ENCODE measurements at places on chromosomes 1 and 21. TPM values are rescaled to one million over a fixed set of nuclear protein-coding genes. Genes with fewer than 3 reads are reported as not detected.

- no peak for DNase-seq
These were observed 711 bp downstream of the TRNP1 start for GRCh38 chr1:26994020-26994786.

GRCh38 chr1:244065063-244065793, 14.1 kb downstream of the ZBTB18 start:
- peak; percentile 76 for DNase-seq

GRCh38 chr1:154710106-154710505, 102.1 kb upstream of the ADAR start:
- DNase-seq: no peak

MLLT11 gene
- 8.1 TPM for total RNA-seq

GRCh38 chr1:226804907-226805759, 65.3 kb upstream of the PSEN2 start:
- no peak for DNase-seq

GRCh38 chr1:245877976-245878375, 629.1 kb downstream of the SMYD3 start:
- no peak for DNase-seq

GORAB gene
- total RNA-seq: 16.5 TPM

DNA sequence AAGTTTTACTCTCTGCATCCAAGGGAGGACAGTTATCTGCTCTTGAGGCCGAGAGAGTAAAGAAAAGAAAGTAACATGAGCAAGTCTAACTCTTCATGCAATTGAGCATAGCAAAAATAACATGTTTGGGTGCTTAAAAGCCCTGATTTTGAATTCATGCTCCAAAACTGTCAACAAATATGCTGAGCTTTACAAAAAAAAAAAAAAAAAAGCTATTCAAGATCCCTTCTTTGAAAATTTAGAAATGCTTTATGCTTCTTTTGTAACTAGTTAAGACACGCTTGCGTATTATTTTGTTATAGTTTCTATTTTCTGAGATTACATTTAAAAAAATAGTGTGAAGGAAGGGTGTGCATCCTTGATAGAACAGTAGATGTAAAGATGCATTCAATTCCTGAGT, 1733.0 kb downstream of the MRPL39 start:
- no peak for DNase-seq

DPH2 gene
- 43.0 TPM for total RNA-seq

- DNase-seq: no peak
These were observed 1020.2 kb downstream of the TTLL7 start for GRCh38 chr1:82978461-82979324.

OR14A16 gene
- total RNA-seq: not detected

GRCh38 chr1:247487057-247487456, 29.2 kb upstream of the OR2B11 start:
- peak; percentile 54 for DNase-seq

- DNase-seq: no peak
These were observed 19.4 kb downstream of the CLIC6 start for GRCh38 chr21:34688145-34688544.

CFHR3 gene
- total RNA-seq: not detected

PAQR6 gene
- 2.0 TPM for total RNA-seq

DNA sequence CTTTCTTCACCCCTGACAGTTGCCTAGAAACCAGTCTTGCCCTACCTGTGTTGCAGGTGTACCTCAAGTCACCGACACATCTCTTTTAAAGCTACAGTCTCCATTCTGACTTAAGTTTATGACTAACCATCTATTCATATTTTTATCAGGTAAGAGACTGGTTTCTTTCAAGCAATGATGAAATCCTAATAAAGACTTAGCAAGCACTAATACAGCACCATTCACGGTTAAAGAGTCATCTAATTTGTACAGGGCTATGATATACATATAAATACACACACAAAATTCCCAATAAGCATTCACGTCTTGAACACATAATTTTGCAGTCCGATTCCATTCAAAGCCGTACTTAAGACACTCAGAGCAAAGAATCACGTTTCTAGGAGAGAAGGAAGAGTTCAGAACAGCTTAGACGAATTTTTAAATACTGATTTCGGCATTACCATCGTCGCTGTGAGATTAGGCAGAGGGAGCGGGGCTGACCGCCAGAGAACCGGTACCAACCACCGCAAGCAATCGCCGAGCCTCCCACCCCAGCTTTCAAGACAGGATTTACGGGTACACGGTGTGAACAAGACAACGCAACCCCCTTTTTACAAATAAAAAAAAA, 943 bp downstream of the ERRFI1 start:
- peak; percentile 43 for DNase-seq

UBXN10 gene
- 3.5 TPM for total RNA-seq

- no peak for DNase-seq
These were observed 118.2 kb downstream of the RRAGC start for GRCh38 chr1:38741341-38741740.

DNA sequence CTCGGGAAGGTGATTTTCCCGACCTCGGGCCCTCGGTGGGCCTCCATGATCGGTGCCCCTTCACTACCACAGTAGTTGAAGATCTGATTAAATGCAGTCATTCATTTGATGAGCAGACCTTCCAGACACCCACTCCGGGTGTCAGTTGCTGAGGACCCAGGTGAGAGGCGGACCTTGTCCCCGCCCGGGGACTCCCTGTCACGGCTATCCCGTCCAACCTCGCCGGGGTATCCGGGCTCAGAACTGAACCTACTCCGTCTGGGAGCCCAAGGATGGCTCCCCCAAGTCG, 22.6 kb downstream of the RNU1-3 start:
- no peak for DNase-seq

GRCh38 chr1:58857680-58858673, 74.1 kb upstream of the JUN start:
- no peak for DNase-seq

- DNase-seq: no peak
These were observed 28.0 kb upstream of the NRDC start for GRCh38 chr1:51906306-51907078.

GRCh38 chr21:46413365-46413696, 45.4 kb upstream of the DIP2A start:
- DNase-seq: no peak

DNA sequence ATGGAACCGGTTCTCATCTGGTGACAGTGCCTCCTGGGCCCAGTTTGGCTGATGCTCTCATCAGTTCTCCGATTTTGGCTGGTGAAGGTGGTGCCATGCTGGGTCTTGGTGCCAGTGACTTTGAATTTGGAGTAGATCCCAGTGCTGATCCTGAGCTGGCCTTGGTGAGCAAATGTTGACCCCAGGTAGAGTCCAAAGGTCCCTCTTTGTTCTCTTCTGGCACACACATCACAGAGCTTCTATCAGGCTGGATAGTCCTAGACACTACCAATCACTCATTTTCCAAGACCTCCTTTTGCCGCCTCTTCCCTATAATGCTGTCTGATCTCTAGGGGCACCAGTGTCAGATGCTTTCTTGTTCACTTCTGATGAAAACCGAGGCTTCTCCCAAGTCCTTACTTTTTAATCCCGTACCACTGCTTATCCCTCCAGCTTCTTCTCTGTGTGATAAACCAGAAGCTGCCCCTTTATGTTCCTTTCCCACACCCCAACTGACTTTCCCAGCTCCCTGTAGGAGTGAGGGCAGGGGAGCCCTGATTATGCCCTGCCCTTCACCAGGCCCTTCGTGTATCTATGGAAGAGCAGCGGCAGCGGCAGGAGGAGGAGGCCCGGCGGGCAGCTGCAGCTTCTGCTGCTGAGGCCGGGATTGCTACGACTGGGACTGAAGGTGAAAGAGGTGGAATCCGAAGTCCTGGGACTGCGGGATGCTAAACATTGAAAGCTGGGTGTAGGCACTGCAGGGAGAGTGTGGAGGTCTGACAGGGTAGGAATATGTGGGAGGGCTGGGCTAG, 11.1 kb downstream of the PSMD4 start:
- no peak for DNase-seq

DNA sequence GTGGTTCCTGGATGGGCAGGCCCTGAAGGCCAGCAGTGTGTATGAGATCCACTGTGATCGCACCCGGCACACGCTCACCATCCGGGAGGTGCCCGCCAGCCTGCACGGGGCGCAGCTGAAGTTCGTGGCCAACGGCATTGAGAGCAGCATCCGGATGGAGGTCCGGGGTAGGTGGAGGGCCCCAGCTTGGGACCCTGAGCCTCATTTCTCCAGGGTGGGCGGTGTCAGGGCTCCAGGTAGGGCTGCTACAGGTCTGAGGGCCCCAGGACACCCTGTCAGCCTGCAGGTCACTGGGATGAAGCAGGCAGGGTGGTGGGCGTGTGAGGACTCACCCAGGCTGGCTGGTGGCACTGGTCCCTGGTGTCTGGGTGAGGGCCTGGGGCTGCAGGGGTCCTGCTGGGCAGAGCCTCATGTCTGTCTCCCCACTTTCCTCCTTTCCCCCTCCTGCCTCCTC, 7.8 kb downstream of the OBSCN start:
- DNase-seq: no peak

DNA sequence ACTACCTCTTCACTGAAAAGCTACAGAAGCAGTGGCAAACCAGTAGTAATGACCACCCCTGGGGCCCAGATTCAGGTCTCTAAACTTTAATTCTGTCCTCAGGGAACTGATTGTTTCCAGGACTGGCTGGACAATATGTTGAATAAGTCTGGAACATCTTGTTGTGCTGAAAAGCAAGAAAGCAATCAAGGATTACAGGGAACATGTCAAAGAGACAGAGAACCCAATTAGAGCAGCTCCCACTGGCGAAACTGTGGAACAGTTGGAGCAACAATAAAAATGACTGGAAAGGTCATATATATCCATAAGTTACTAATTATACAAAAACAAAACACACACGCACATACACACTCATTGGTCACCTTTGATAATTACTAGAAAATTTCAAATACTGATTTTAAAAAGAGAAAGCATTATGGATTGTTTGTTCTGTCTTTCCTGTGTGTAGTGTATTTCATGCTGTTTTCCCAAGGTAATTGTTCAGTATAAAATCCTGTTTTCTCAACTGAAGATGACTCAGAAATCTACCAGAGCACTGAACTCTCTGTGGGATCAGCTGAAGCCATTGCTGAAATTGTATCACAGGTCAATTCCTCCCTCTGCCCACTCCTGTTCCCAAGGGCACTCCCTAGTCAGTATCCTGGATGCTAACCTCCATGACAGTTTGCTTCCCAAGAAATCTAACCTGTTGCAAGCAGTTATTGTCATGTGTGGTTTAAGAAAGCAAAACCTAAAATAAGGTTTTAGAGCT, 83.6 kb upstream of the RGS1 start:
- no peak for DNase-seq

ERVH48-1 gene
- 0.06 TPM for total RNA-seq

DNA sequence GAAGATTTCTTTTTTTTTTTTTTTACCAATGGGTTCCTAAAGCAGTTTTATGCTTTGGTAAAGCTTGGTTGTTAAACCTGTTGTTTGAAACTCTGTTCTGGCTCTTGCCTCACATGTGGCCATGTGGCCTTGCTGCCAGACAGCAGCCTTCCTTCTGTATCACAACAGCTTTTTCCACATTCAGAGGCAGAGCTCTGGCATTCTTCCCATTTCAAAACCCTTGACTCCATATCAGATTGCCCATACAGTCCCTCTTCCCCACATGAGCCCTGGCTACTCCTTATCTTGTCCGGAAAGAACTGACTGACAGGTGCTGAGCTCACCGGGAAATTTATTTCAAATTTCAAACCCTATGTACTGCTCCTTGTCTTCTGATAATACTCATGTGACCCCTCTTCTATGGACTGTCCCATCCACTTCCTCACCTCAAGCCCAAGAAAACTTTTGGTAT, 38.5 kb upstream of the LAX1 start:
- DNase-seq: no peak

DNA sequence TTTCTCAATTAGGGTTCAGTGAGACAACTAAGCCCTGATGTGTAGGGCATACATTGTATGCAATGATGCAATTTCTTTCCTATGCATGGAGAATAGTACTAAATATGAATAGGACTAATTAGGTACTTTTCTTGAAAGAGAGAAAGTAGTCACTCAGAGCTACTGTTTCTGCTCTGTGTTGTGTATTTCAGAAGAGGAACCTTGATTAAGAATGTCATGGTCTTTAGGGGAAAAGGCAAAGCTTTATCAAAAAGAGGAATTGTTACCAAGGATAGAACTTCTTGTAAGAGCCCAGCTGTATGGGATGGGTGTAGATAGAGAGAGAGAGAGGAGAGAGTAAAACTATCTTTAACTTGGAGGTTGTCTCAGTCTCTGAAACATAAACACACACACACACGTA, 49.1 kb downstream of the HLX start:
- no peak for DNase-seq

GRCh38 chr1:185719021-185719420, 15.2 kb upstream of the HMCN1 start:
- DNase-seq: peak; percentile 4

- DNase-seq: no peak
These were observed 27.8 kb upstream of the PIGC start for GRCh38 chr1:172471666-172472065.

CAPN8 gene
- total RNA-seq: not detected

GNAT2 gene
- total RNA-seq: not detected

PKN2 gene
- 26.5 TPM for total RNA-seq

LIN9 gene
- total RNA-seq: 14.8 TPM

- no peak for DNase-seq
These were observed 123.1 kb upstream of the ADAR start for GRCh38 chr1:154730986-154731489.

- no peak for DNase-seq
These were observed 41.8 kb upstream of the PIGC start for GRCh38 chr1:172485626-172486025.

CFHR4 gene
- total RNA-seq: not detected

GOLPH3L gene
- 4.4 TPM for total RNA-seq

DNA sequence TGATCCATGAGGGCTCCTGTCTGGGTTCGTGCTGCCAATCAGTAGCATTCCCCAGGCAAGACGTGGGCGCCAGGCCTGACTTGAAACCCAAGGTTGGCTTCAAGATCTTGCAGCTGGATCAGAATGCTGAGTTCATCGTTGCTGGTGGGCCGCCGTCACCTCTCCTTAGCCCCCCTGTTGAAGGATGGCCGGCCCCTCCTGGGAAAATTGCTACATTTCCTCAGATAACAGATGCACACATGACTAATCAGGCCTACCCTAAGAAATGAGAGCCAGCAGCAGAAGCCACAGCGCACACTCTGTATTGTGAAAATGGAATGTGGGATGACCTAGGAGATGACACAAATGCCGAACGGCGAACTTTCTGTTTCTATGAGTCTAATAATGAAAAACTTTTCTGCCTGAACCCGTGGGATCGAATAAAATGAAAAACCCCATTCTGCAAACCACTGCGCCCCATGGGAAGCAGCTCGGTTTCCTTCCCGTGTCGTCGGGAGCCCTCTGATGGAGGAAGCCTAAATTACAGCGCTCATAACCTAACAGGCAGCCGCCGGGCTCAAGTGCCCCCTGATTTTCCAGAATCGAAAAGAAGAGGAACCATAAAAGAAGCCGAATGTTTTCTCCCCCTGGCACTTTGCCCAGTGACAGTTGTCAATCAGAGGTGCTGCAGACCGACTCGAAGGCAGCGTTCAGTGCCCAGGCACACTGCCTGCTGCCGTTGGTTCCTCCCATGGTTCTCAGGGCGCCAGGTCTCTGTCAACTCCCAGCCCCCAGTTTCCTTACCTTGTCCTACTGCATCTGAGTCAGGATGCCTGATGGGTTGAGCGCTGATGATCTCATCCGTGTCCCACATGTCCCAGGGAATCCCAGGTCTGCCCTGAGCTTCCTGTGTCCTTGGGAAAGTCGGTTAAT, 38.2 kb upstream of the H6PD start:
- peak; percentile 56 for DNase-seq
